Omental fat pad (tissue), 4 donors: ENCODE measurements at places on chromosomes 2 and 18.

DNA sequence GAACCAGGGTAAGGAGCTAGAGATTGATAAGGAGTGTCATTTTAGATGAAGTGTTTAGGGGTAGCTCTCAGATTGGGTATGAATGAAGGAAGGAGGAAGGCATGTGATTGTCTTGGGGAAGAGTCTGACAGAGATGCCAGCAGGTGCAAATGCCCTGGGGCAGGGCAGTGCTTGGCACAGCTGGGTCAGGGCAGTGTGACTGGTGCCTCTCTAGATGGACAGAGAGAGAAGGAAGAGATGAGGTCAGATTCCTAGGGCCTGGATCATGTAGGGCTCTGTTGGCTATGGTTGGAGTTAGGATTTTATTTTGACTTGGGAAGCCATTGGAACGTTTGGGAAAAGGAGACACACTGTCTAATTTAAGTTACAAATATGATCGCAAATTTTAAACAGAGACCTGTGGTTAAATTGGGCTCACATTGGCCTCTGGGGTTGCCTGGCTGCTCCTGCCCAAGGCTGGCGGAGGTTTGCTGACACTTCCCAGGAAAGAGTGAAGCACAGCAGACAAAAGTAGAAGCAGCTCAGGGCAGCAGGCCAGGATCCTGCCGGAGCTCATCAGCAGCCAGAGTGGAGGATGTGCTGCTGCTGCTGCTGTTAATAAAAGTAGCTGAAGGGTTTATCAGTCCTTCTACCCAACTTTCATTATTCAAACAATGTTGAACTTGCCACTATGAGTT is 32.7 kb upstream of the FHL2 start:
- DNase-seq = no peak

- DNase-seq = no peak
These were observed 24.2 kb upstream of the HES6 start for GRCh38 chr2:238264072-238264460.

- DNase-seq = peak; percentile 58
These were observed 182.3 kb upstream of the PGAP1 start for GRCh38 chr2:197108758-197109157.

DNA sequence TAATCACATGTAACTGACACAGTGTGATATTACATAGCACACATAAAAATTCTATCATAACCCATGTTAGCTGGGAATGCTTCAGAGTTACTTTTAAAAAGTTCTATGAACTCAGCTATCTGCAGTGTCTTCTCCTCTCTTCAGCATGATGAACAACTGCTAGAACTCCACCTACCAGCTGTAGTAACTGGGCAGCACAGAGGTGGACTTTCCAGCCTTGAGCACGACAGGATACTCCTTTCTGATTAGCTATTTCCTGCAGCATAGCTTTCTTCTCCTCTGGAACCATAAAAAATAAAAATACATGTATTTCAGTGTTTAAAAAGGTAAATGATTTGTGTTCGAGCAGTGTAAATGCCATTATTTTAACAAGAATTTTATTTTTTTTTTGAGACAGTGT is 59.5 kb upstream of the AMMECR1L start:
- no peak for DNase-seq

- DNase-seq = no peak
These were observed 1.3 kb downstream of the MAPRE2 start for GRCh38 chr18:35042389-35043071.

- no peak for DNase-seq
These were observed 179.2 kb downstream of the TTC32 start for GRCh38 chr2:19722531-19722971.

- DNase-seq = peak; percentile 60
These were observed 140.5 kb downstream of the TPGS2 start for GRCh38 chr18:36688020-36688965.

DNA sequence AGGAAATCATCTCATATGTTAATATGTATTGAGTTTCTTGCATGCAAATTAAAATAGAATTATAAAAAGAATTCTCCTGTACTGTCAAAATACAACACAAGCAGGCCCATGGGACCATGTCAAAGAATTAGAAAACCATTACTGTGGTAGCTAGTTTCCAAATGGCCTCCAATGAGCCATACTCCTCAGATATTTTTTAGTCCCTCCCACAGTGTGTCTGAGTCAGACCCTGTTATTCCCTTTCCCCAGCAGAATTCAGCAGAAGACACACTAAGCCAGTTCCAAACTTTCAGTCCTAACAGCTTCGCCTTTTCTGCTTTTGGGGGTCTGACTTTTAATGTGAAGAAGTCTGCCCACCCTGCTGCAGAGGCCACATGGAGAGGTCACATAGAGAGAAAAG is 86.7 kb downstream of the FIGN start:
- DNase-seq = no peak

DNA sequence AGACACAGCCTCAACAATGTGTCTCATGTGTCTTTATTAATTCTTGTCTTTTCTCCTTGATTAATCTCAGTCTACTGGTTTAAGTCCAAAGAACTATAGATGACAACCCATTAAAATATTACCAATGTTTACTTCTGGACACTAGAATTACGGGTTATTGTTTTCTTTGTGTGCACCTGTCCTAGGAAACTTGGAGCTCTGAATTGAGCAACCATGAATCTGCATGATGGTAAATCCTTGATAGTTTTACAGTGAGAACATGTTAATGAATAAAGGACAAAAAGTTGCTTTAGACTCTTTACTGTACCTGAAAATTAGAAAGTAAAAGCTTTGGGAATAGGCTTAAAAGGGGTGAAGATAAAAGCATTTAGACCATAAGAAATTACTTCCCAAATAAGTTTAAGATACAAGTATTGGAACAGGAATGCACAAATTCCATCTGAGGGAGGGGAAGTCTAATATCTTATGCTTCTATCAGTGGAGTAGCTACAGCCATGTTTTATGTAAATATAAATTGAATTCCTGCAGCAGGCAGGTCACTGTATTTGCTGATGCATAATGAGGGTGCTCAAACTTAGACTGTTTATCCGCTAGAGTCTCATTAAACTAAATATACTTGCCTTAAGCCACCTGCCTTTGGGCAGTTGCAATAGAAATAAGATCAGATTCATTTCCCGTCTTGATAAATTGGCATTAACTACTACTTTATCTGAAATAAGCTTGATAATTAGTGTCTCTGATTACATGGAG is 603.7 kb upstream of the GCFC2 start:
- no peak for DNase-seq

DNA sequence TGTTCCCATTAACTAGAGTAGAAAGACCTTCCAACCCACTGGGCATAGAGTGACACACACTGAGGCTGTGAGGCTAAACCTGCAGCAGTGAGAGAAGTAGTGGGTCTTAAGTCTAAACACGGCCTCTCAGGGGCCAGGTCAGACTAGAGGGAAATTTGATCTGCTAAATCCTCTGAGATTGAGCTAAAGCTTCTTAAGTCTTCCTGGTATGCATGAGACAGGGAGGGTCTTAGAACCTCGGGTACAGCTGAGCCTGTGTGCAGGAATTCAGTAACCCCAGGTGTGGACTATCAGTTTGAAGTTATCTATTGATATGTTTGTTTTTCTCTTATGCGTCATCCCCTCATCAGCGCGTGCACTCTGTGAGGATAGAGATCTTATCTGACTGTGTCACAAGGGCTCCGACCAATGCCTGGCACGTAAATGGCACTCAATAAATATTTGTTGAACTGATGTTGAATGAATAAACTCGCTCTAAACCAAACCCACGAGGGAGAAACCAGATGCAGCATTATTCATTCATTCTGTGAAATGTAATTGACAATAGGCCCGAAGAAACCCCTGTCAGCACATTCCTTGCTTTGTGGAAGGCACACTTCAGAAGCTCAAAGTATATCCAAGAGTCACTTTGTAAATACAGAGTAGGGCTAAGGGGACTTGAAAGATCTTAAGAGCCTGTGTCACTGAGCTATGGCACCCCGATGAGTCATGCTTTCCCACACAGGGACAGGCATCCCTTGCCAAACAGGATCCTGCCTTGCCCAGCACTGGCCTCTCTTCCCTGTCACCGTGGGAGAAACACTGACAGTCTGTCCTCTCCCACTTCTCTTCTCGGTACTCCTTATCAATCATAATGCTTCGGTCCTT is 21.7 kb upstream of the RAB10 start:
- DNase-seq = no peak

DNA sequence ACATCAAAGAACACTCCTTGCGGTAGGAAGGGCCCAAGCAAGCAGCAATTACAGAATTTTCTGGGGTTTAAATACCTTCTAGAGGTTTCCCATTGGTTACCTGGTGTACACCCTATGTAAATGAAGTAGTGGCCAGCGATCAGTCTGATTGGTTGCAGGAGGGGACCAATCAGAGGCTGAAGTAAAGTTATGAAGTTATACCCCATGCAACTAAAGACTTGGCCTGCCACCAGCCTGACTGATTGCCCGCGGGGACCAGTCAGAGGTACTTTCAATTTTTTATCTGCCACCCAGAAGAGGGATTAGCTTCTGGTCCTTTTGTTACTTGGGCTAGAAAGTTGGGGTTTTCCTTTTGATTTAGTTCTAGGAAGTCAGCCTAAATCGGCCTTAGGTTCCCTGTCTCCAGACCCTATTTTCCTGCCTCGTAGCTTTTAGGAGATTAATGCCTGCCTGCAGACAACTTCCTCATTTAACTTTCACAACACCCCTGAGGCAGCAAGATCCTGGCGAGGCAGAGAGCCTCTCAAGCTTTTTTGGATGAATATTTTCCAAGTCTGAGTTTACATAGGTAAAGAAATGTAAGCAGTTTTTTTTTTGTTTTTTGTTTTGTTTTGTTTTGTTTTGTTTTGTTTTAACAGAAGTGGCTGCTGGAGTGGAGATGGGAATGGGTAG is 1.5 kb upstream of the DGUOK start:
- no peak for DNase-seq

- DNase-seq = no peak
These were observed 48.0 kb downstream of the GBX2 start for GRCh38 chr2:236120141-236120601.

GRCh38 chr18:30999887-31000628 is 42.5 kb downstream of the DSC3 start:
- DNase-seq = no peak

GRCh38 chr2:176461809-176462670 is 192.8 kb downstream of the MTX2 start:
- DNase-seq = no peak

DNA sequence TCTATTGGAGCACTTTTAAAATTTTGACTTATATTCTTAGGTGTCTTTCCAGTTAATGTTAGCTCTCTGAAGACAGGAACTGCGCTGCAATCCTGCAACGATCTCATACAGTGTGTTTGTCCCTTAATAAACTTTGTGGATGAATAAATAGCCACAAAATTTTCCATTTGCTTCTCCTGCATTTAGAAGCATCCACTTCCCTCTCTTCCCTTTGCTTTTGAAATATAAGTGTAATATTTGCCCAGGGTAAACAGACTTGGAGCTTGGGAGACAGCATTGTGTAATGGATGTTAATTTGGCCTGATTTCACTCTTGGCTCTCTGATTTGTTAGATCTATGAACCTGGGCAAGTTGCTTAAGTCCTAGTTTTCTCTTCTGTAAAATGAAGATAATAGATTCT is 58.2 kb upstream of the CD28 start:
- DNase-seq = no peak
